ENCODE measurements at places on chromosomes 7 and 10.
A peak's percentile ranks its signal among the peaks of the same experiment; 100 is the strongest.

DNA sequence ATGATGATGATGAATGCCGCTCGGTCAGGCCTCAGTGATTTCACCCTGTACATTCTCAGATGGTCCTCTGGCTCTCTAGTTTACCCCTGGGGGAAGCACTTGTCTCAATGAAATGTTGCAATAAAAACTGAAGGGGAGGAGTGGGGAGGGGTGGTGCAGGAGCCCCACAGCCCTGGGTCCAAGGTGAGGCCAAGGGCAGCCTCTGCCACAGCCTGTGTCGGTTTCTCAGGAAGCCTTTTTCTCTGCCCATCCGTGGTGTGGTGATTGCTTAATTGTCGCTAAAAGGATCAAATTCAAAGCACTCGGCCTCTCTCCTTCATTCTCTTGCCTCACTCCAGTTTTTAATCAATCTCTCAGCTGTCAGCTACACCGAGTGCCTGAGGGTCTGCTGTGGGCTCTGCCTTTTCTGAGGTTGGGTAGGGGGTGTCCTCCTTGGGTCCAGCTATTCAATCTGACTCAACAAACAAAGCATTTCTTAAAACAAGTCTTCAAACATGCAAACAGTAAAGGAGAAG, 39.1 kb upstream of the HSPA12A start:
- no peak for DNase-seq

GRCh38 chr7:154332811-154333580, 280.8 kb downstream of the DPP6 start:
- no peak for DNase-seq

DNA sequence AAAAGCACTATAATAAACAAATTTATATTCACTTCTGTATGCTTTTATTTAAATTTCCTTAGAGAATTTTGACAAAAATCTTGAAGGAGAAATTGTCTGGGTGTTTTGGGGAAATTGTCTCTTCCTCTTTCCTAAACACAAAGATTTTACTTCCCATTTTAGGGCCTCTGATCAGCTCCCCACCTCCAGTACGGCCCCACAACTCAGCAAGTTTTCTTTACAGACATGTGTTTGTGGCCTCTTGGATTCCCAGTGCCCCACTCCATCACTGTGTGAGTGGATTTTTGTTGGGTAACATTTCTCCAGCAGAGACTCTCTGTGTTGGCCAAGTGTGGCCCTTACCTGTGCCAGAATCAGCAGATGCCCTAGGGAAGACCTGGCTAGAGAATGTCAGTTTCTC, 182.8 kb upstream of the CDC14C start:
- no peak for DNase-seq

GRCh38 chr7:158268816-158269535, 318.6 kb downstream of the PTPRN2 start:
- DNase-seq, result no peak

- no peak for DNase-seq
Measured at GRCh38 chr7:76074972-76075370, 27.1 kb downstream of the MDH2 start.

DNA sequence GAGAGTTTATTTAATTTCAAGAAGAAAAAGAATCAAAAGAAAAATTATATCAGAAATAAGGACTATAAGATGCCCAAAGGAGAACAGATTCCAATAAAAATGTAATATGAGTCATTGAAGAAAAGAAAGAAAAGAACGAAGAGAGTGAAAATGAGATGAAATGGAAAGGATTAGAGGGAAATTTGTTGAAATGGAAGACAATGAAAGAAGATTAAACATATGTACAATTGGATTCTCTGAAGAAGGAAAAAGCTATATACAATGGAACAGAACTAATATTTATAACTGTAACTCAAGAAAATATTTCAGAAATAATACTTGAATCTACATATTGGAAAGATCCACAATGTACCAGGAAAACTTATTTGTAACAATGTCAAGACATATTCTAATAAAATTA, 25.1 kb upstream of the UPP1 start:
- DNase-seq, result no peak

DNA sequence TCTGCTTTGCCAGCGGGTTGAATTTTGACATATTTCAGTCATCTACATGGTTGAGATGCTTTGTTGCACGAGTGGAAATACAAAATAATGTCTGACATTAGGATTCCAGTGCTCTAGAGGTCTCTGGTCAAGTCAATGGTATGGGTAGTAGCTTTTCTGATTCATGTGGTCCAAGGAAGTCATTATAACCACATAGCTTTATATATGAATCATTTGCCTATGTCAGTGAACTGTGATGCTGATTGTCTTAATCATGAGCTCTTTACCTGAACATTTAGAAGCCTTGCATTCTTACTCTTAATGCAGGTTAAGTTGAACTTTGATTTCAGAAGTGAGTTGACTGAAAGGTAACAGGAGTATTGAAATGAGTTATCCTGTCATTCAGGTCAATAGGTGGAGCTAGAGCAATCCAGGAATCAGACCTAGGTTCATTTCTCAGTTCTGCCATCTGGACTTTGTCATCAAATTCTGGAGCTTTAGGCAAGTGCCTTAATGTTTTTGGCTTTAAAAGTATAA, 3.3 kb downstream of the MAPK8 start:
- peak; percentile 14 for DNase-seq

DNA sequence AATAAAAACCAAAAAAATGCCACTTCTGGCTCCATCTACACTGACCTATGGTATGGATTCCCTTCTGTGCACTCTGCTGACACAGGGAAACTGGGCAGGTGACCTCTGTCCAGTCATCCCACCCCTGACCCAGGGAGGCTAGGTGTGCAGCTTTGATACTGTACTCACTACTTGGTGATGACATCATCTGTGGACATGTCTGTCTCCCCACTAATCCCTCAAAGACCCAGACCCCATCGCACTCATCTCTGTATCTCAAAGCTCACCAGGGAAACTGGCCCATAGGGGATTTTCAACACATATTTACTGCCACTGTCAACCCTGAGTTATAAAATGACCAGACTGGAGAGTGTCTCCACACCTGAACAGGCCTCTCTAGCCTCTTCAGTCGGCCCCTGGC, 10.6 kb downstream of the SGMS1 start:
- DNase-seq, result no peak

DNA sequence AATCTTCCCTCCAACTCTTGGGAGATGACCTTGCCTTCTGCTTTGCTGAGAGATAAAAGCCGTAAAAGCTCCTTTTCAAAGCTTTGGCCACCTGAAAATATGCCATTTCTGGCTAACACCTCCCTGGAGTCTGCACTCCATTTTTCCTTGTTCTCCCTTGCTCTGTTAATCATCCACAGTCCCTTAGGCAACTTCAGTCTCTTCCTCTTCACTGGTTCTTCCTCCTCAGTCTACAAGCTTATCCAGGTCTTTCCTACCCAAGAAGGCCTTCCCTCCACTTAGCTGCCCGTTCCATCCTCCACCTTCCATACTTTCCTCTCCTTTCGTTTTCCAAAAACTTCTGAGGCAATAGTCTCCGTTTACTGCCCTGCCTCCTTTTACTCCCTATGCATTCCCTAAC, 30.5 kb downstream of the PAX2 start:
- DNase-seq, result no peak

- DNase-seq, result no peak
Measured at GRCh38 chr7:95141755-95142154, 182.6 kb downstream of the PON1 start.

- DNase-seq, result no peak
Measured at GRCh38 chr10:72333112-72334015, 21.4 kb downstream of the DNAJB12 start.

DNA sequence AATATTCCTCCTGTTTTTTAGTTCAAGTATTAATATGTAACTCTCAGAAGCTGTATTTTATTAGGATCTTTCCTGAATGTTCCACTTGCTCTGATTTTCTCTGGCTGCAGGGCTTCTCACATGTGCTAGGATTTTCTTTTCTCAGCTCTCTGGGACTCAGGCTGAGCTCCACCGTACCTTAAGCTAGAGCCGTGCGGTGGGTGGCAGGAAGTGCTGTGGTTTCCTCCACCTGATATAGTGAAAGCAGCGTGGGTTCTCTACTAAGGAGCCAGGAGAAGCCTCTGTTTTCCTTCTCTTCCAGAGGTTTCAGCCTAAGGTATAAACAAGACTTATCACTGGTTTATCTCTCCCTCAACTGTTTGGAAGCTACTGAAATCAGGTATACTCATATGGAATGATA, 433.6 kb downstream of the NRG3 start:
- DNase-seq, result no peak

DNA sequence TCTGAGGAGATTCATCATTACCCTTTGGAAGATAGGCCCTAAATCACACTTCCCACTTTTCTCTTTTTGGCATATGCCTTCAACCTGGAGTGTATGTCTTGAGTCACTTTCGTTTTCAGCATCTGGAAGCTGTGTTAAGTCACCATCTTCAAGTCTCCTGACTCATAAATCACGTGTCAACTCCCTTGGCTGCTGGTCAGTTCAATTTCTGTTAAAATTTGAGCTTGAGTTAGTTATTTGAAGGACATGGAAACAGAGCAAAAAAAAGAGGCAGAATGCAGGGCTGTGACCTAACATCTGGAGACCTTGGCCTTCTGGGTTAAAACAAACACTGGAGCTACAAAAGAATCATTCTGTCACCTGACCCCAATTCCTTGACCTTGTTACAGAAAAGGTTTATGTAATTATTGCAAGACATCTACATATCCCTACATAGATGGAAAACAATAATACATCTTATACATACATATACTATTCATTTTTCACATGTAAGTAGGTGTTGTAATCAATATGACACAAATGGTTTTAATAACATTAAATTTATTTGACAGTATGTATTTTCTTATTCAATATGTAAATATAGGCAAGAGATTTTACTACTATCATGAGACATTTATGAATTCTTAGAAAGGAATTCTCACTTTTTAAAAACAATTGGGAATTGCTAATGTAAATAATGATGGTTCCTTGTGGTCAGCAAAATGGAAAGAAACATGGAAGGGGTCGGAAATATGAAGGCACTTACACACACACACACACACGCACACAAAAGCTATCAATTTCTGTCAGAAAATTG, 169.7 kb upstream of the PHYHIPL start:
- DNase-seq, result no peak

DNA sequence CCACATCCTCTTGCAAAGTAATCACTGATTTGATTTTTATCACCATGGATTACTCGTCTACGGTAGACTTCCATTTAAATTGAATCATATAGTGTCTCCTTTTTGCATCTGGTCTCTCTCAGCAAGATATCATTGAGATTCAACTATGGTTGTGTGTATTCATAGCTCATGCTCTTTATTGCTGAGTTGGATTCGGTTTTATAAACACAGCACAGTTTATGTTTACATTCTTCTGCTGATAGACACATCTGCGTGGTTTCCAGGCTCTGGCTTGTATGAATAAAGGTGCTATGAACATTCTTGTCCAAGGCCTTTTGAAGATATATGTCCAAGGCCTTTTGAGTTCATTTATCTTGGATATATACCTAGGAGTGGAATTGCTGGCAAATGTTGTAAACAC, 356.5 kb upstream of the CELF2 start:
- DNase-seq, result no peak

- DNase-seq, result no peak
Measured at GRCh38 chr10:66717231-66717981, 208.4 kb upstream of the LRRTM3 start.

GRCh38 chr10:122981066-122981464, 864 bp downstream of the PSTK start:
- peak; percentile 28 for DNase-seq

DNA sequence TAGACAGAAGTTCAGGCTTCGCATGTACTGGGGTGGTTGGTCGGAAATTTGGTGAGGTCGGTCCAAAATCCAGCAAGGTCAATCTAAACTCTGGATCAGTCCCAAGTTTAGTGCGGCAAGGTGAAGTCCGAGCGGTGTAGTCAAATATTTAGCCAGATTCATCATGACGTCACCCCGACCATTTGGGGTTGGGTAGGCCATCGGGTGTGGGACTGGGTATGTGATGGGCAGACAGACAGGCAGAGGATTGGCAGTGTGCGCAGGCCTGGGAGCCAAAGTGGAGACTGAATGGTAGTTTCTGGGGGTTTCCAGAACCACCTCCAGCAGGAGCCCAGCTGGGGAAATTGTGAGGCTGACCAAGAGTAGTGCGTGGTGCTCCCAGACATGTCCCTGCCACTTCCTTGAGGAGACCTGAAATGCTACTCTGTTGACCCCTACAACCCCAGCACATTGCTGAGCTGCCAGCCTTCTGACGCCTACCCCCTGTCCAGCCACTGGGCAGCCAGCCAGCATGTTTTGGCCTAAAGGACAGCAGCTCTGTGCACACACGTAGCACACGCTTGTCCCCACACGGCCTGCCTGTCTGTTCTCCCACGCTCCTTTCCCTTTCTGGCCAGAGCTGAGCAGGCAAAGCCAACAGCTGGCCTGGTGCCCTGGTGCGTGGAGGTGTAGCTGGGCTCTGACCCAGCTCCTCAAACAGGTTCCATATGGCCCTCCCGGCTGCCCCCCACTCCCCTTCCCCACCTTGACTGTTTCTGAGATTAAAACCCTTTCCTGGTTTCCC, 55.9 kb downstream of the FAM241B start:
- no peak for DNase-seq

- no peak for DNase-seq
Measured at GRCh38 chr10:29795850-29796249, 161.1 kb upstream of the SVIL start.

GRCh38 chr7:97078023-97078969, 39.2 kb upstream of the SDHAF3 start:
- peak; percentile 7 for DNase-seq

GRCh38 chr7:680411-681127, 45.9 kb upstream of the DNAAF5 start:
- DNase-seq, result no peak

- no peak for DNase-seq
Measured at GRCh38 chr10:35347899-35348608, 11.7 kb downstream of the CCNY start.

All from germinal center (tissue), 1 donor.